ENCODE measurements at places on chromosomes 4 and X. TPM values are rescaled to one million over a fixed set of nuclear protein-coding genes. Genes with fewer than 3 reads are reported as not detected.

GRCh38 chr4:137631605-137632004 is 99.3 kb upstream of the PCDH18 start:
- no peak for DNase-seq

DNA sequence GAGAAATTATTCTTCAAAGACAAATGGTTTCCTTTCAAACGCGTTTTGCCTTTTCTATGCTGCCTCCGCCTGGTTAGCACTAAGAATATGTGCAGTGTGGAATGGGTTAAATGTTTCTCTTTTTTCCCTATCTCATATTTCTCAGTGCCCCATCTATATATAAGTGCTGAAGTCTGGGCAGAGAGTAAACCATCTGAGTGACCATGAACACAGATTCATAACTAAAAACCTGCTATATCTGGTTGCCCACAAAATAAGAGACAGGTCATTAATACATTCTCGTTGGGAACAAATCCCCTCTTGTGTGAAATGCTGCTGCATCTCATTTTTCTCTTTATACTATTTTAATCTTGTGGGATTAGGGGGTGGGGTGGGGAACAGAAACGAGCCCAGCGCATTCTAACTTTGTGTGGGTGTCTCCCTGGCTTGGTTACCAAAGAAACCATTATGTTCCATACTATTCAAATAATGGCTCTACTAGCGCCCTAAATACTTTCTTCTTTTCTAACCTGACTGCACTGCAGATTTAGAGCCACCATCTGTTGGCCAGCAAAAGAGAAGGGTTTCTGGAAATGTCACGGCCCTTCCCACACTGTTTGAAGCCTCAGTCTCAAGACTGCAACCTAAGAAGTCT is 42.2 kb upstream of the PTCHD1 start:
- DNase-seq: no peak

DNA sequence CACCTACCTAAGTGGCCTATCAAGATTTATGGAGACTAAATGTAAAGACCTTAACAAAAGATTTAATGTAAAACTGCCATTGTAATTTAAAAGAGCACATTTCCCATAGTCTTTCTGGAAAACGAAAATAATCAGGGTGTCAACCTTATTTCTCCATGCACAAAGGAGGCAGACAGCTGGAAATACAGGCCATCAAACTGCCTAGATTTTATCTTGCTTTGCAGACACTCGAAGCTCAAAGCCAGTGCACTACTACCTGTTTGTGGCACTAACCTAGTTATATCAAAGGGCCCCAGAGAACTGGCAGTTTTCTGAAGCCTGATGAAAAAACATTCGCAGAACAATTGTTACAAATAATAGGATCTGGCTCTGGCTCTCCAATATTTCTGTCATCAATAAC is 863.9 kb downstream of the STPG2 start:
- DNase-seq: no peak

DNA sequence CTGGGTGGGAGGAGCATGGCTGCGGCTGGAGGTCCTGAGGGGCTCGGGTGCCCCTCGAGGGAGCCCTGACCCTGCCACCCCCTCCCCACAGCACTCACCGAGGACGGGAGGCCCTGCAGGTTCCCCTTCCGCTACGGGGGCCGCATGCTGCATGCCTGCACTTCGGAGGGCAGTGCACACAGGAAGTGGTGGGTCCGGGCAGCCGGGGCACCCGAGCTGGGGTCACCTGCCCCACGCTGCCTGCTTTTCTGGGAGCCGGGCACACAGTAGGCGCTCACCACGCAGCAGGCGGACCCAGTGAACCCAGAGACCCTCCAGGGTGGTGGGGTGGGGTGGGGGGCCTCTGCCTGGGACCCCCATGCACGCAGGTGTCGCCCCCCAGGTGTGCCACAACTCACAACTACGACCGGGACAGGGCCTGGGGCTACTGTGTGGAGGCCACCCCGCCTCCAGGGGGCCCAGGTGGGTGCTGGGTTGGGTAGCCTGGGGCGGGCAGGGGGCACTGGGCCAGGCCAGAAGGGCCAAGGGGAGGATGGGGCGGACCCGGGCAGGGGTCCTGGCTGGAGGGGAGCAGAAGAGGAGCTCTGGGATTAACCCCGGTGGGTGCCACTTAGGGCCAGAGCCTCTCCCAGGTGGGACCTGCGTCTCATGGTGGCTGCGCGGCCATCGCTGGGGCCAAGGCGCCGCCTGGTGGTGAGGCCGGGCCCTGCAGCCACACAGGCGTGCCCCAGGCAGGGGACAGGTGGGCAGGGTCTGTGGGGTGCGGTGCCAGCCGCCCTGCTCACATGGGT is 1.4 kb downstream of the HGFAC start:
- peak; percentile 74 for DNase-seq

- DNase-seq: no peak
Measured at GRCh38 chr4:152687974-152688599, 8.3 kb upstream of the TMEM154 start.

GRCh38 chr4:10727140-10727880 is 42.7 kb upstream of the CLNK start:
- DNase-seq: no peak

GRCh38 chr4:154013576-154013975 is 224.7 kb upstream of the SFRP2 start:
- DNase-seq: no peak

GRCh38 chr4:5798462-5798861 is 87.5 kb downstream of the EVC start:
- DNase-seq: no peak

Gene MRPL1
- total RNA-seq: 47.2 TPM

Gene FRG2
- total RNA-seq: not detected

DNA sequence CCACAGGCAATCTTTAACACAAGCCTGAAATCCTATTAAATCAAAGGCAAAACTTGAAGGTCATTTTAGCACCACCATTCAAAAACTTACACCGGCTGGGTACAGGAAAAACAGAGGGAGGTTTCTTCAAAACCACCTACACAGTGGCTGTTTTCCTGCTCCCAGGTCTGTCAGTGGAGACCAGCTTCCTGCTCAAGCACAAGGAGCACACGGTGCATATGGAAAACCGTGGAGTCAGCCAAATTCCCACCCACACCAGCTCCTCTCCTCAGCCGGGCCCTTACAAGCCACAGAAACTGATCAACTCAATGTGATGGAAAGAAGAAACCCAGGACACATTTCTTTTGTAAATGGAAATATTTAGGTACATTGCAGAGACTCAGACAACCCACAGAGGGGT is 14.3 kb upstream of the FAM241A start:
- no peak for DNase-seq

DNA sequence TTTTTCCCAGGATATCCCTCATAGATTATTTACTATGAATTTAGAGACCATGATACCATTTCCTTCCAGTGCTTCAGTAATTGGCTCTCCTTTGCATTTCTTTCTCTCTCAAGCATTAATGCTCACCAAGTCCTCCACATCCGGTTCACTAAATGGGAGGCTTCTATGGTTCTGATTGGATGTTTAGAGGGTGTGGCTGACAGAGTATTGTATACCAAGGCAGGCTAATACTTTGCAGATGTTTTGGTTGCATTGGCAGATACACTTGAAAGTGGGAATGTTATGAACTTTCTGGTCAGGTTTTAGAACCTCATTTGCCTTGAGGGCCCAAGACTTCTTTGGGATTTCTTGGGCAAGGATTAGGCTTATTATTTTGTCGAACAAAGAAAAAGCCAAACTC is 24.2 kb downstream of the CBLL2 start:
- DNase-seq: no peak

- DNase-seq: no peak
Measured at GRCh38 chr4:184066584-184067300, 150.9 kb downstream of the ENPP6 start.

- no peak for DNase-seq
Measured at GRCh38 chrX:75968293-75968692, 183.2 kb upstream of the MAGEE2 start.

DNA sequence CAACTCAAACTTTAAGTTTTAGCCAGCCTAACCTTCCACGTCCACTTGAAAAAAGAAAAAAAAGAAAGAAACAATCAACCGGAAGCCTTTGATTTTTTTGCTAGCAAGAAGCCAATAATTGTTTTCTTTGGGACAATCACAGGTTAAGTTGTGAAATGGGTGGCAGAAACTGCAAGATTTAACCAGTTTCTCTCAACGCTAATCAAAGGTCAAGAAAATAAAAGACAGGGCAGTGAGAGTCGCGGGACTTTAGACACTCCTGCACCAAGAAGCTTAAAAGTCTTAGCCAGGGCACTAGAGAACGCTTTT is 1.0 kb downstream of the ACSL1 start:
- no peak for DNase-seq

GRCh38 chr4:15675356-15675755 is 6.3 kb upstream of the FAM200B start:
- DNase-seq: no peak

Gene IL13RA1
- total RNA-seq: not detected

Gene ZIC3
- not detected for total RNA-seq

DNA sequence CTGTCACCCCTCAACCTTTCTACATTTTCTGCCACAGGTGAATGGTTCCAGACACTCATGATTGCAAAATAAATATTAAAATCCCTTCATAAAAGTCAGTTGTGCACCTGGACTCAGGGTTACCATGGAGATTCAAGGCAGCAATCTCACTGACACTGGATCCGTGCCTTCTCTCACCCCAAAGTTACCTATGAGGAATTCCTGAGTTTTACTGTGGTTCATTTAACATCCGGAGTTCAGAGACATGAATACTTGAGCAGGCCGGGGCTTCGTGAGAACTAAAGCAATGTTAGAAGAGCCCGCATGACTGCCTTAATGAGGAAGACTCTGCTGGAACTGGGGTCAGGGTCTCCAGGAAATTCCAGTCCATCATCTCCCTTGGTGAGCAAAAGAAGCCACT is 12.5 kb upstream of the CLNK start:
- no peak for DNase-seq

DNA sequence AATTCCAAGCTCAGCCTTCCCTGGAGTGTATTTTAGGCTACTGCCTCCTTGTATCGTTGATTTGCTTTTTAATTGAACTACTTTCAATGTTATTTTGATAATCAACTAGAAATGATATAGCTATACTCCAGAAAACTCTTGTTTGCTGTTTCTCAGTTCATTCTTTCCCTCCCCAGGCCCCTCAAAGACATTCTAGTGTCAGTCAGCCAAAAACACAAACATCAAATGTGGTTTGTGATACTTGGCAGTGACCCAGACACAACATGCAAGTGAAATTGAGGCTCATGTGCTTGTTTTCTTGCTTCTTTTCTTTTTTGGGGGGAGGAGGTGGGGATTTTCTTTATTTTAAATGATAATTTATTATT is 7.6 kb downstream of the FAT4 start:
- no peak for DNase-seq

DNA sequence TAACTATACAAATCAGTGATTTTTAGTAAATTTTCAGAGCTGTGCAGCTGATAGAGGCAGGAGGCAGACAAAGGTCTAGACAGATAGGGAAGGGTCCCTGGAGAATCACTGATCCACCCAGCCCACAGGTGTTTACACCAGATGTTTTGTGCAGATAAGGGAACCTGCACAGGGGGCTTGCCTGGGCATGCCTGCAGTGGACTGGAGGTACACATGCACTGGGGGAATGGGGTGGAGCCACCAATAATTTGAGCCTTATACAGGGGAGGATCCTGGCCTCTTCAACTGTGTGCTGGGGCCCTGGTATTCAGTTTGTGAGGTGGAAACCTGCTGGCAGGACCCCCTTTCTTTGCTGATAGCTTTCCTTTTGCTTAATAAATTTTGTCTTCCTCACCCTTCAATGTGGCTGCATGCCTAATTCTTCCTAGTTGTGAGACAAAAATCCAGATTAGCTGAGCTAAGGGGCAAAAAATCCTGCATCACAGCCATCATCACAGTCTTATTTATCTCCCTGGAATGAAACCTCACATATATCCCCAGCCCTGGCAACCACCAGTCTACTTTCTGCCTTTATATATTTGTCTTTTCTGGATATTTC is 102.8 kb downstream of the KDM6A start:
- no peak for DNase-seq

GRCh38 chr4:96108146-96108545 is 268.3 kb downstream of the PDHA2 start:
- no peak for DNase-seq

DNA sequence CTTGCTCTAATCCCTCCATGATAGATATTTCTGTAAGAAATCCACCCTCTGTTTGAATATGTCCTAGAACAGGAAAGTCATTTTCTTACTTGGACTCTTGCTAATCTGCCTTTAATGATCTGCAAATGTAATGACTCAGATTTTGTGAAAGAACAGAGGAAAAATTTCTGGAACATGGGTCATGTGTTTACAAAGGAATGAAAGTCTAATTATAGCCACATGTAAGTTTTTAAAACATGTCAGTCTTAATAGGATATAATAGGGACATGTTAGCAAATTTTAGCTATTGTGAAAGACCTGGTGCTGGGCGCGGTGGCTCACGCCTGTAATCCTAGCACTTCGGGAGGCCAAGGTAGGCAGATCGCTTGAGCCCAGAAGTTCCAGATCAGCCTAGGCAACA is 47.6 kb downstream of the GRK4 start:
- DNase-seq: no peak

Gene FATE1
- total RNA-seq: not detected

Gene PPEF1
- not detected for total RNA-seq

DNA sequence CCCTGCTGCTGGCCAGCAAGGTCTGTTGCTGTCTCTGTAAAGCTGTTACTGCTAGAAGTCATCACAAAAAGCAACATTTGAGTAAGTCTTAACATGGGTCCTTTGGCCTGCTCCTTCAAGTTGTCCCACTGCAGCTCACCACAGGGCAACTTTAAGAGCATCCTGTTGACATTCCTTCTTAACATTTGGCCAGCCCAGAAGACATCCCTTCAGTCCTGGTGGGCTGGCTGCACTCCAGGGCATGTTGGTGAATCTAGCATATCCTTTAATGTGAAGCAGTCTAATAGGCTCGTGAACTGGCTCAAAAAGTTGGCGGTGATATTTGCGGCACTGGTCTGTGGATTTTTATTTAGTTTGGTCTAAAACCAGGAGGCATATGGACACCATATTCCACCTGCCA is 92.2 kb upstream of the MAML3 start:
- no peak for DNase-seq

DNA sequence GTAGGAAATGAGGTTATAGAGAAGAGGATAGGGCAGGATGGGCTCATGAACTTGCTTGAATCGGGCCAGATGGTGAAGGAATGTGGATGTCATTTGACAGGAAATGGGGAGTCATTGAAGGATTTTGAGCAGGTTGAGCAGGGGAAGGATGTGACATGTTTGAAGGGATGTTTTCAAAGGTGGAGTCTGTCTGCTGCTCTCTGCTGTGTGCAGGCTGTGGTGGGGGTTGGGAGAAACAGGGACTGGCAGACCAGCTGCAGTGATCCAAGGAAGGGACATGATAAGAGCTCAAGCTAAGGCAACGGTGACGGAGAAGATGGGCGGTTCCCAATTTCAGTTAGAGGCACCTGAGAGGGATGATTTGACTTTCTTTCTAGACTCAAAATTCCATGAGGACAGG is 14.0 kb upstream of the XPNPEP2 start:
- no peak for DNase-seq

DNA sequence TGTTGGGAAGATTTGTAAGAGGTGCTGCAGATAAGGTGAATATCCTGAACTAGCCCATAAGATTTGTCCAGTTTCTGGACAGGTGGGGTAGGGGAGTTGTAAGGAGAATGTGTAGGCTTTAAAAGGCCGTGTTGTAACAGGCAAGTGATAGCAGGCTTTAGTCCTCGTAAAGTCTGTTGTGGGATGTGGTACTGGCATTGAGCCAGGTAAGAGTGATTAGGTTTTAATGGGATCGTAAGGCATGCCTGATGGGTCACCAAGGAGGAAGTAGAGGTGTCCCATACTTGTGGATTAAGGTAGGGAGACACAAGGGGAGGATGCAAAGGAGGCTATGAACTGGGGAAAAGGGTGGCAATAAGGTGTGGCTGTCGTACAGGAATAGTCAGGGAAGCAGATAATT is 256.9 kb upstream of the DKK2 start:
- no peak for DNase-seq
